Suprapubic skin (tissue), 4 donors: ENCODE measurements at places on chromosomes 5 and 9. TPM values are rescaled to one million over a fixed set of nuclear protein-coding genes. Genes with fewer than 3 reads are reported as not detected.
A peak's percentile ranks its signal among the peaks of the same experiment; 100 is the strongest.

The TSLP gene
- 0.38 TPM for total RNA-seq

The CDX1 gene
- 0.76 TPM for total RNA-seq

- DNase-seq: no peak
Observed at GRCh38 chr5:125987677-125988255, 435.4 kb upstream of the GRAMD2B start.

DNA sequence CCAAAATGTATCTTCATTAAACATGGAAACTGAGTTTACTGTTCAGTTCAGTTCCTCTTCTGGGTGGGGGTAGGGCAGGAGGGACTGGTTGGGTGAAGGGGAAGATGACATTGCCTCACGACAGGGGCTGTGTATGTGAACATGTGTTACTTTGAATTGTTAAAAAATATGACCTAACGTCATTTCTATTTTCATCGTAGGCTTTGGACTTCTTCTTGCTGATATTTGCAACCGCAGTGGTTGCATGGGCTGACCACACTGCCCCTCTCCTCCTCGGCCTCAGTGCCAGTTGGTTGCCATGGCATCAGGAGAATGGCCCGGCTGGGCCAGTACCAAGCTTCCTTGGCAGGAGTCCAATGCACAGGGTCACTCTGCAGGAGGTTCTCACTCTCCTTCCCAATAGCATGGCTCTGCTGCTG lies 41.5 kb downstream of the HACD4 start:
- no peak for DNase-seq

DNA sequence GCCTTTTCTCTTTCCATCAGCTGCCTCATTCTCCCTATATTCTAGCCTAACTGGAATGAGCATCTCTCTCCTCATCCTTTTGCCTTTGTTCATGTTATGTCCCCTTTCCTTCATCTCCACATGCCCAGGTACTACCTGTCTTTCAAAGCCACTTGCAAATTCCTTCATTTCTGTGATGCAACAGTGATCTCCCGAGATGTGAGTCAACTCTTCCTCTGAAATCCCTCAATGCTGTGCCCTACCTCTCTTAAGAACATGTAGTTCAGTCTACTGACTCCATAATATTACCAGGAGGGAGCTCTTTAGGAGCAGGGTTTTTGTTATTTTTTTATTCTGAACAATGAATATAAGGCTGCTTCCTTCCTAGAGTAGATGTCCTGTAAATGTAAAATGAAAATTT lies 91.6 kb downstream of the ZNF462 start:
- DNase-seq: no peak

DNA sequence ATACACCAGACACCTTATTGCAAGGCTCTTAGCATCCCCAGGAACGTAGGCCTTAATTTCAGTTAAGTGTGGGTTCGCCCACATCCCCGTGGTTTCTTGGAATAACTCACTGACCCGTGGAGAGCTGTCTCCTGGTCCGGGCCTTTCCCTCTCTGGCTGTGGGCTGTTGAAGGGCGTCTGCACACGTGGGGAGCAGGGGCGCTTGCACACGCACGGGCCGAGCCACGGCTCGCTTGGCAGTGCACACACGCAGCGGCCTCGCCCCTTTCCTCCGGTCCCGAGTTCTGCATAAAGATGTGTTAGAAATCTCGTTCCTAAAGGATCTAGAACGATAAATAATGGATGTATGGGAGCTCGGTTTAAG lies 141.9 kb downstream of the PBX3 start:
- peak; percentile 60 for DNase-seq

DNA sequence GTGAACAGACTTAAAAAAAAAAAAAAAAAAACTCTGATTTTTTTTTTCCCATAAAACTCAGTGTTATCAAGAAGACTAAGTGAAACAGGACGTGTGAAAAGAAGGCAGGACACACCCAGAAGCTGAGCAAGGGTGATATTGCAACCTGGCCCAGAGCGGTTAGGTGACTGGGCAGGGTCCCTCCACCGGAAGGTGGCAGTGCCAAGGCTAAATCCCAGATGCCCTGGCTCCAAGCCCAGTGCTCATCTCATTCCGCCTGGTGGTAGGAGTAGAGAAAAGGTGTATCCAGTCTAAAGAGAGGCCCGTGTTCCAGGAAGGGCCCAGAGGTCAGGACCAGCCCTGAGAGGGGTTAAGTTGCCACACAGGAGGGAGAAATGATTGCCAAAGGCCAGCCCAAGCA lies 51.5 kb upstream of the SAP30L start:
- no peak for DNase-seq

DNA sequence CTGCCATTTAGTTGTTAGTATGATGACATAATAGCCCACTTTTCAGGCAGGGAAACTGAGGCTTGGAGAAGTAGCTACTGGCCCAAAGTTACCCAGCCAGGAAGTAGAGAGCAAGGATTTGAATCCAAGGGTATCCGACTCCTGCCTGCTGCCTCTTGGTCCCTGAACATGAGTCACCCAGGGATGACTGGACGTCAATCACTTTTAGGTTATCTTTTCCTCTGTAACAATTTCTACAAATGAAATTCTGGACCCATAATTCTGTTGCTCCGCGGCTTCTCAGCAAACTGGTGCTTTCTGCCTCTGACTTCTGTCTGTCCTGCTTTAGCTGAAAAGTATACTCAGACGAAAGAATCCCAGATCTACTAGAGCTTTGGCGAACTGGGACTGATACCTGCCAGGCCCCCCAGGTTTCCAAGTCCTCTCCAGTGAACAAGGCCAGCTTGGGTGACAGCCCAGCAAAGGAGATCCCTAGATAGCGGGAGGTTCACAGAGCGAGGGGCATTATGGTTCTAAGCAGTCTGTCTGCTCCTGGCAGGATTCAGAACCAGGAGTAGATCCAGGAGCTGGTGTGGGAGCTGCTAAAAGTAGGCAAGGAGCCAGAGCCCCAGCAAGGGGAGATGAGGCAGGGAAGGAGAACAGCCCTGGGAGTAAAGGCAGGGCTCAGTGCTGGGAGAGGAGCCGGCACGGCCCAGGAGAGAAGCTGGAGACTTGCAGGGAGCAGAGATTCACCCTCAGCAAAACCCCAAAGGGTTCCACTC lies 20.6 kb downstream of the OLFML2A start:
- no peak for DNase-seq

DNA sequence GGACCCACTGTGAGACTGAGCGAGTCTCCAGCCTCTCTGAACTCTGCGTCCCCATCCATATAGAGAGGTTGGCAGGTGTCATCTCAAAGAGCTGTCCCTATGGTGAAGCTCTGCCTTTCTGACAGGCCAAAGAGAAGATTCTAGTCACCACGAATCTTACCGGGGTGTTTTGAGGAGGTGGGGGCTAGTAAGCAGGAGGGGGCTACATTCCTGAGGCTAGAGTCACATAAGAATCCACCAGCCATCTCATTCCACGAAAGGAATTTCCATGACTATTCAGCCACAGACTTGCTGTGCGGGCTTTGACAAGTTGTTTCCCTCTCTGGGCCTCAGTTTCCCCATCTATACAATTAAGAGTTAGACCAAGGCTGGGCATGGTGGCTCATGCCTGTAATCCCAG lies 16.3 kb downstream of the PDGFRB start:
- DNase-seq: no peak

DNA sequence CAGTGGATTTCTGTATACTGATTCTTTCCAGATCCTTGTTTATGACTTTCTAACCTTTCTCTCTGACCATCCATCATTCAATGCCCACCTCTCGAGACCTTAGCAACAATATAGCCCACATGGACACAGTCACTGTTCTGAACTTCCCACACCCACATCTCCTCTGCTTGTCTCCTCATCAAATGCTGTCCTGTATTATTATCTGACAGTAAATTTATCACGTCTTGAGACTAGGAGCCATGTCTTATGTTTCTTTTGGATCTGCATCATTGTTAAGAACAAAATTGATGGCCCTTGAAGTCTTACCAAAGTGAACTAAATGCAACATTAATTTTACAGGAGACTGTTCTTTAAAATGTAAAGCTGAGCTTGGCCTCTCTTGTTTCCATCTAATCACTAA lies 495.4 kb upstream of the KLF4 start:
- DNase-seq: no peak

The PCDHA1 gene
- not detected for total RNA-seq

- DNase-seq: no peak
Observed at GRCh38 chr9:68950689-68951088, 63.2 kb downstream of the PRKACG start.

The ENTREP1 gene
- 8.6 TPM for total RNA-seq

- DNase-seq: no peak
Observed at GRCh38 chr5:89343666-89344065, 460.7 kb upstream of the MEF2C start.

- DNase-seq: no peak
Observed at GRCh38 chr5:14445576-14446290, 135.9 kb upstream of the OTULINL start.

The TLN1 gene
- total RNA-seq: 126 TPM

The NTRK2 gene
- 19.5 TPM for total RNA-seq

The PRLR gene
- 18.6 TPM for total RNA-seq

The OR13C3 gene
- not detected for total RNA-seq

The RPP25L gene
- total RNA-seq: 26.8 TPM

DNA sequence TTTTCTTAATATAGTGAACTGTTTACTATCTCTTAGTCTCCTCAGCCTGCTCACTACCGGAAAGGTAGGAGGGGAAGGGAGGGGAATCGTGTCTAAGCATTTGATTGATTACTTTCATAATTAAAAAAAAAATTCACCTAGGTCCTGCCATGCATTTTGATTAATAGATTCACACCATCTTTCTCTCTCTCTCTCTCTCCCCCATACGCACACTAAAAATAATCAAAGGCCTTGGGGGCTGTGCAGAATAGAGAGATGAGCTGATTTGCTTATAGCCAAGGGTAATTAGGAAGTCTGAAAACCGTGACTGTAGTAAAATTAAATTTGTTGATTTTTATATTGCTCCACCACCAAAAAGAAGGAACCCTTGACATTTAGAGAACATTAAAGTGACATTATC lies 49.6 kb downstream of the CD180 start:
- no peak for DNase-seq

- no peak for DNase-seq
Observed at GRCh38 chr9:126756876-126757415, 47.9 kb upstream of the ZBTB43 start.

The CEP72 gene
- 12.7 TPM for total RNA-seq

The SLC35A4 gene
- total RNA-seq: 85.0 TPM

DNA sequence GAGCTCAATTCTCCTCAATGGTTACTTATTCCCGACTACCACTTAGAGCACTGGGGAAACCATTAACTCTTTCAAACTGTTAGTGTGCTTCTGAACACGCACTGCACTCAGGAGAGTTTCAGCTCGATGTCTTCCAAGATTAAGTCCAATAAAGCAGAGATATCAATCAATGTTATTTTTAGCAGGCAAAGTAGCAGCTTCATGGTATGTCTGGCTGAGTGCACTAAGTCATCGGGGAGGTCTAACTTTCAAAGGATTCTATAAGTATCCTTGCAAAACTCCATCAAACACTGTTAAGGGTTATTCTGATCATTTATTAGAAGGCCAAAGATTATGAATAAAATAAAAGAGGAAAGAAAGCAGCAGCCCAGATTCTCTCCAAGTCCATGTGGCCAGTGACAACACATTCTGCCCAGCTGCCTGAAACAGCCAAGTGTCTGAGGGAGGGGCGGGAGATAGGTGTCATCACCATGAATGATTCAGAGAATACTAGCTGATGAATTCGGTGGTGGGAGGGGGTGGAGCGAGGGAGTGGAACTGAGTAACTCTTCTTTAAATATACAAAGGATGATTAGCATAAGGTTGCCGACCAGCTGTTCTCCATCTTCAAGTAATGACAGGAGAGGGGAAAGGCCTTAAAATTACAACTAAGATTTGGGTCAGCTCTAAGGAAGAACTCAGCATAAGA lies 21.3 kb downstream of the NREP start:
- no peak for DNase-seq

The NUTM2G gene
- not detected for total RNA-seq

The MARCHF3 gene
- 32.1 TPM for total RNA-seq

The SPINK13 gene
- not detected for total RNA-seq

- DNase-seq: no peak
Observed at GRCh38 chr5:111697881-111698757, 58.9 kb downstream of the NREP start.

The PCDHB7 gene
- 0.72 TPM for total RNA-seq

DNA sequence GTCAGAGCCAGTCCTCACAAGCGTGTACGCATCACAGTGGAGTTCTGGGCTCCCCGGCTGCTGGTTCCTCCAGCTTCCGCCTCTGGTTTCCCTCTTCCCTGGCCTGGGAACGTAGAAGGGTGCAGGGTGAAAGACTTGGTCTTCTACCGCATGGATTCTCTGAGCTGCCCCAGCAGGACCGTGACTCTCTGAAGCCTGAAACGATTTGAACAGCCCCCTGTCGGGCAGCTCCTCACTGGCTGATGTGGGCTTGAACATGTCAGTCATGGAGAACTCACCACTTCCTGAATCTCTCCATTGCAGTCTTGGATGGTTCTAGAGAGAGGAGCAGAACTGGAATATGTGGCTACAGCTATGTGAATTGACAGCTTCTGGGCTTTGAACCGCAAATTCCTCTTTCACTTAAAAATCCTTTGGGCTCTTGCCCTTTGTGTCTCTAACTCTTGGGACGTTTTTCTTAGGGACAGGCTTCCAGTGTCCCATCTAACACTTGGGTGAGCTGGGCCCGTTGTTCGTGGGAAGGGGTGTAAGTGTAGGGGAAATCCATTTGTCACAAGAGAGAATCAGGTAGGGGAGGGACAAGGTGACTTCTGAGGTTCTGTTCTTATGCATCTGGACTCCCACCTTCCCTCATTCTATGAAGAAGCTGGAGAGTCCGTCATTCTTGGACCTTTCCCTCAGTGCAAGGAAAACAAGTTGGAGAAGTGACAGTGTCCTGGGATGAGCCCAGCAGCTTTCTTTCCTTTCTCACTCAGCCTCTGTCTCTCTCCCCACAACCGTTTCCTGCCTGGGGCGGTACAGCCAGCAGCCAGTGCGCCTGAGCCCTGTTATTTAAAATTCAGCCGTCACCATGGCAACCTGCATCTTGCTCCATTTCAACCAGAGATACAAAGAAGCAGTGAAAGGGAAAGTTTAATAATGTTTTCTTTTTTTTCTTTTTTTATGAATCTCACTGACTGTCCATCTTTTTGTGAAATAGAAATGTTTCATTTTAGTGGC lies 84.7 kb downstream of the PTTG1 start:
- DNase-seq: peak; percentile 81
